ENCODE measurements at places on chromosomes 16 and 17.

DNA sequence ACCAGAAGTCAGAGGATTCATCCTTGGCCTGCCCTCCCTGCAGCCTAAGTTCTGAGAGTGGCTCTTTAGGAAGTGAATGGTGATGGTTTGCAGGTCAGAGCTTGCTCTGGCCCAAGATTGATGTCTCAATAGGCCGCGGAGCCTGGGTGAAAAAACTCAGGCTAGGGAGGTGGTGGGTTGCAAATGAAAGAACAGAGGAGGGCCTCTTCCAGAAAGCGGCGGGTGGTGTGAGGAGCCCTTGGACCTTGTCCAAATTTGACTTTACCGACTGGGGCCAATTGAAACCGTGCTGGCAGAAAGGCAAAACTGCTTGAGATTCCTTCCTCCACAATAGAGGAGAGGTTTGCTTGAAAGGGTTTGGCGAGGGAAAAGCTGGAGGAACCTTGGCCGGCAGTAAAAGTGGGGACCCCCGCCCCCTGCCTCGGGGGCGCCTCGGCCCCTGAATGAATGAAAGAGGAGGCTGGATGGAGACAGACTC, 331.3 kb downstream of the SEC14L1 start:
- no peak for DNase-seq

- no peak for DNase-seq
These were observed 9.5 kb downstream of the KCNJ16 start for GRCh38 chr17:70084476-70084875.

- DNase-seq: no peak
These were observed 4.5 kb downstream of the CD79B start for GRCh38 chr17:63927464-63928171.

- DNase-seq: no peak
These were observed 14.7 kb downstream of the CCR7 start for GRCh38 chr17:40550608-40551007.

DNA sequence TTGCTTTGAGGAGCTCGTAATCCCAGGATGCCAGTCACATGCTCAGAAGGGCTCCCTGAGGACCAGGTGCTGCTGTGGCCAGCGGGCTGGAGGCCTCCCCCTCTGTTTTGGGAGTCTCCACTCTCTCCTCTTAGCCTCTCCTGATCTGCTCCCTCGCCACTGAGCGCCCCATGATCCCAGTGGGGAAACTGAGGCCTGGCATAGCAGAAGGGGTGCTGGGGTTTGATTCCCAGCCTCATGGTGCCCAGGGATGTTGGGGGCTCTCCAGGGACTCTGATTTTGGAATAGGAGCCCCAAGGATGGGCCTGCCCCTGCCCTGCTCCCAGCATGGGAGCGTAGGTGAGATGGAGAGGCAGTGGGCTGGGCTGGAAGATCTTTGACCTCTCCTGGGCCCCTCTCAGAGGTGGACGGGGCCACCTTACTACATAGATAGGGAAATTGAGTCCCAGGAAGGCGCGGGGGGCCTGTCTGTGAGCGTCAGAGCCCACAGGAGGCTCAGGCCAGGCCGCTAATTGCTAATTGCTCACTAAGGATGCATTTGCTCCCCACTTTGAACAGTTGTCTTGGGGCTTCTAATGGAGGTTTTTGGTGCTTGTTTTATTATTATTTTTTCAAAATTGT, 525 bp upstream of the ADCY7 start:
- DNase-seq: no peak

GRCh38 chr17:40460604-40460967, 17.3 kb downstream of the IGFBP4 start:
- no peak for DNase-seq
